ENCODE measurements at places on chromosomes 16 and 17.

- no peak for DNase-seq
Measured at GRCh38 chr16:86355951-86356350, 154.4 kb upstream of the FOXF1 start.

DNA sequence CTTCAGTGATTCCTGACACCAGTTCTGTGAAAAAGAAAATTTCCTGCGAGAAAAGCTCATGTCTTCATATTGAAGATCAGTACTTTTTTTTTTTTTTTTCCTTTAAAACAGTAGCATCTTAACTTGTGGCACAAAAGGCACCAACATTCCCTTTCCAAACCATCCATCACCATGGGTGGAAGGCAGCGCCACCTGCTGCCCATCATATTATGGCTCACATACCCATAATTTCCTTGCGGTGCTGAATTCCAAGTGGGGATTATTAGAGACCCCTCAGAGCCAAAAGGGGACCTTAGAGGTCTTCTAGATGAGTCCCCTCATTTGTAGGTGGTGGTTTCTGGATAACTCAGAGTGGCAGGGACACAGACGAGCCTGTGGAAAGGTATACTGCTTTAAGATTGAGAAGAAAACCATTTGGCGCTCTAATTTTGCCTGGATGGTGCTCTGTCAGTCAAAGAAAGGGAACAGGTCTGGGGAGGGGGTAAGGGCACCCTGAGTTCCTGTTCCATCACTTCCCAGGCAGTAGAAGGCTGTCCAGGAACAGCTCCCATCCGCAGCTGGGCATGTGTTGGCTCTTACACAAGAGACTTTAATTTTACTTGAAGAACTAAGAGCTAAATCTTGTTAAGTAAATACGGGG, 7.9 kb upstream of the SOST start:
- DNase-seq = peak; percentile 62

GRCh38 chr17:5678171-5678570, 93.9 kb upstream of the NLRP1 start:
- DNase-seq = no peak

GRCh38 chr17:71467719-71468118, 653.1 kb upstream of the SOX9 start:
- DNase-seq = no peak

DNA sequence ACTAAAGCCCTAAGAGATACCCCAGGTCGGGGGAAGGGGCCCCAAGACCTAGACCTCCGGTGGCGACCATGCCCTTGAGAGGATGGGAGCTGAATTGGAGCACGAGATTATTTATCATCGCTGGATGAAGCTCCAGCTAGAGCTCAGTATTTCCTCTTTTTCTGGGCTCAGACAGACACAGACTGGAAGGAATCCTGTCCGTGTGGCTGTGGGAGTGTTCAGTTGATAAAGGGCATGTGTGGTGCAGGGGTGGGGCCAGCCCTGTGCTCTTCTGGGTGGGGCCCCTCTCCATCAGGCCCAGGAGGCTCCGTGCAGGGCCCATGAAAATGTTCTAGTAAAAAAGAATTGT, 6.3 kb upstream of the CBX4 start:
- peak; percentile 26 for DNase-seq

DNA sequence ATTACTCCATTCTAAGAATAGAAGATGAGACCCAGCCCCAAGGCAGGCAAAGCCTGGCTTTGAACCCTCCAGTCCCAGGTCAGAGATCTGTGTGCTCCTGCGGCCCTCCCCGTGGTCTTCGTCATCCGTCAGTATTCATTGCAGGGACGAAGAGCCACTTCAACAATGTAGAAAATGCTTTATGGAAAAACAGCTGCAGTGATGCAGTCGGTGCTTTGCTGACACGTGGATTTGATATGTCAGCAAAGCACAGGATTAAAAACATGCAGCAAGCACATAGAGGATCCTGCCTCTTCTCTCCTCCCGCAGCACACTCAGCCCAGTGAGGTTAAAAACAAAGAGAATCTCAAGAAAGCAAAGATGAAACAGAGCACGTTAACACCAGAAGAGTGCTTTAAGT, 117.1 kb upstream of the AXIN2 start:
- peak; percentile 62 for DNase-seq

GRCh38 chr16:65684230-65684629, 562.4 kb upstream of the CDH11 start:
- DNase-seq = no peak

DNA sequence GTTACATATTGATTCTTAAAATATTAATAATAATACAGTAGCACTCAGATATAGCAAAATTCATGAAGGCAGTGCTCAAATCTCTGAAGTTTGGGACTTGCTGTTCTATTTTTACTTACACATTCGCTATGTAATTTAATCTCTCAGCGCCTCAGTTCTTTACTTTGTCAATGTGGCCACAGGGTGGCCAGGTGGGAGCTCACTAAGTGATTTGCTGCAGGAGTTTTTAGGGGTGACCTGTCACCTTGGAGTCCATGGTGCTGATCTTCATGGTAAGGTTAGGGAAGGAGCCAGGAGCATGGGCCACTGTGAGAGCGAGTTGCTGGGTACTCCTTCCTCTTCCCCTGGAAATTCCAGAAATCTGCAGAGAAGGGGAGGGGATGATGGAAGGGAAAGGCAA, 28.1 kb downstream of the VWA3A start:
- DNase-seq = no peak

- DNase-seq = peak; percentile 74
Measured at GRCh38 chr16:57479205-57479975, 6.9 kb downstream of the DOK4 start.

DNA sequence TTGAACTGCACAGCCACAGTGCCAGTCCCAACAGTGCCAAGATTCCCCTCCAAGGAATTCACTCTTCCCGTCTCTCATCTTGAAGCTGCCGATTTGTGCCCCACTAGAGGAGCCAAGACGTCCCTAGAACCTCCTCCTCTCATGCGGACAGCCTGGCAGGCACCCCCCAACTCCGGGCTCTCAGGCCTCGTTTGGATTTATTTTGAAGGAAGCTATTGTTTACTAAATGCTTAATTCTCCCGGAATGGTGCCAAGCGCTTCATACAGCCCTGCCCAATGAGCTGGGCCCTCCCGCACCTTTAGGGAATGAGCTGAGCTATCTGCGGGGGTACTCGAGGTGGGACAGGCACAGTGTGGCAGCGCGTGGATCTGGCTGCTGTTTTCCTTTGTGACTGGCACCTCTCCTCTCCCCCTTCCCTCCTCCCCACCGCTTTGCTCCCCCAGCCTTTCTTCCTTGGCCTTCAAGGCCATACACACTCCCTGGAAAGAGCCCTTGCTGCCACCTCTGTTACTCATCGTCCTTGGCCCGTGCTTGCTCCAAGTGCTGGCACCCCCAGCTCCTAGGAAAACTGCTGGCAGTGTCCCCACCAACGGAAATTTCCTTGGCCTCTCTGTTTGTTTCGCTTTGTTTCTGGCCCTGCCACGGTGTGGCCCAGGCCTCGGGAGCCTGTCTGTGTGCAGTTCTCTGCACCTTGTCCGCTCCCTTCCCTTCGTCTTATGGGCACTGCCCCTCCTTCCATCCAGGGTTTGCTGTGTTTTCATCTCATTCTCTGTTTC, 49.9 kb upstream of the CDR2 start:
- DNase-seq = peak; percentile 39

DNA sequence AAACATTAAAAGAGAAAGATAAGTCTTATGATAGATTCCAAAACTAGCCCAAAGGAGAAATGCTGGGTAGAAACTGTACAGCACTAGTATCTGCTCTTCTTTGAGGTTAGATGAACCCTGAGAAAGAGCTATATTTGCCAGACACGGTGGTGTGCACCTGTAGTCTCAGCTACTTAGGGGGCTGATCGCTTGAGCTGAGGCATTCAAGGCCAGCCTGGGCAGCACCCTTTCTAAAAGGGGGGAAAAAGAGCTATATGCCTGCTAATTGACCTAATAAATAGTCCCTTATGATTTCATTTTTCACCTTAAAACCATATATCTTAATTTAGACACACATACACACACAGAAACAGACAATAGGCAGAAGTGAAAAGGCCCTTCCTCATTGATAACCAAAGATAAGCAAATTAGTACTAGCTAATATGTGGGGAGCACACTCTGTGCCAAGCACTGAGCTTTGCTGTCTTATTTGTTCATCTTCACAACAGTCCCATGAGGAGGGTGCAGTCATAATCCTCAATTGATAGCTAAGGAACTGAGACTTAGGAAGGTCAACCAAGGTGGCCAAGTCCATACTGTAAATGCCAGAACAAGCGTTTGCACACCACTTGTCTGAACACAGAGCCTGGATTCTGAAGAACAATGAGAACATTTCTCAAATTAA, 56.6 kb upstream of the NLK start:
- no peak for DNase-seq

- DNase-seq = no peak
Measured at GRCh38 chr17:83013779-83014117, 65.7 kb upstream of the METRNL start.

GRCh38 chr16:85464383-85465305, 148.5 kb upstream of the GSE1 start:
- DNase-seq = no peak

DNA sequence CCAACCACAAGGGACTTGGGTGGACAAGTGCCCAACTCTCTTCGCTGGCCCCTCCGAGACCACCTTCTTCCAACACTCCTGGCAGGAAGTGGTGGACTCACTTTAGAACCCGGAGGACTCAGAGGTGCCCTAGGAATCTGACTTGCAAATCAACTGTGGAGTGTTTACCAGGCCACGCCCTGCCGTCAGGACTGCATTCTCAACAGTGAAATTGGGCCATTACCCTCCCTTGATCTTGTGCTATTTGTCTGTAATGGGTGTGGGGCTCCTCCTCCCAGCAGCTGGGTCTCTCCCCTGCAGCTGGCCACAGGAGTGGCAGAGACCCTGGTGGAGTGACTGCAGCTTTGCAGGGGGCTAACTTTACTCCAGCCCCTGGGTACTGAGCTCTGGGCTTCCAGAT, 212.2 kb upstream of the RPL38 start:
- DNase-seq = no peak

GRCh38 chr16:66568355-66568754, 2.1 kb downstream of the CMTM1 start:
- DNase-seq = peak; percentile 35

- no peak for DNase-seq
Measured at GRCh38 chr16:48629531-48629930, 19.6 kb upstream of the N4BP1 start.

GRCh38 chr17:58786586-58787295, 31.1 kb downstream of the PPM1E start:
- peak; percentile 89 for DNase-seq

GRCh38 chr17:28120766-28121165, 78.3 kb downstream of the NLK start:
- DNase-seq = no peak

DNA sequence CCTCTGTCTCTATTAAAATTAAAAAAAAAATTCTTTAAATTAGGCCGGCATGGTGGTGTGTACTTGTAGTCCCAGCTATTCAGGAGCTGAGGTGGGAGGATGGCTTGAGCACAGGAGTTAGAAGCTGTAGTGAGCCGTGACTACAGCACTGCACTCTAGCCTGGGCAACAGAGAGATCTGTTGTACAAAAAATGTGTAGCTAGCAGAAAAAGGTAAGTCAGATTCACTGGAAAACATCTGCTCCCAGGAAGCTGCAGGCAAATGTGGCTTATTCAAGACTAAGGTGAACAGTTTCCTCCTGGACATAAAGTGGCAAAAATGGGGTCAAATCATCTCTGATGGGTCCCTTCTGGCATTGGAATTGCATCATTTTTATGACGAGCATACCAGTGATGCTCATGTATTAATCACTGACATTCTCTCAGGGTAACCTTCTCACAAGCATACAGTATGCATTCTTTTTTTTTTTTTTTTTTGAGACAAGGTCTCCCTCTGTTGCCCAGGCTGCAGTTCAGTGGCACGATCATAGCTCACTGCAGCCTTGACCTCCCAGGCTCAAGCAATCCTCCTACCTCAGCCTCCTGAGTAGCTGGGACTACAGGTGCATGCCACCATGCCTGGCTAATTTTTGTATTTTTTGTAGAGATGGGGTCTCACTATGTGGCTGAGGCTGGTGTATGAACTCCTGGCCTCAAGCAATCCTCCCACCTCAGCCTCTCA, 48.7 kb downstream of the CPPED1 start:
- peak; percentile 31 for DNase-seq

DNA sequence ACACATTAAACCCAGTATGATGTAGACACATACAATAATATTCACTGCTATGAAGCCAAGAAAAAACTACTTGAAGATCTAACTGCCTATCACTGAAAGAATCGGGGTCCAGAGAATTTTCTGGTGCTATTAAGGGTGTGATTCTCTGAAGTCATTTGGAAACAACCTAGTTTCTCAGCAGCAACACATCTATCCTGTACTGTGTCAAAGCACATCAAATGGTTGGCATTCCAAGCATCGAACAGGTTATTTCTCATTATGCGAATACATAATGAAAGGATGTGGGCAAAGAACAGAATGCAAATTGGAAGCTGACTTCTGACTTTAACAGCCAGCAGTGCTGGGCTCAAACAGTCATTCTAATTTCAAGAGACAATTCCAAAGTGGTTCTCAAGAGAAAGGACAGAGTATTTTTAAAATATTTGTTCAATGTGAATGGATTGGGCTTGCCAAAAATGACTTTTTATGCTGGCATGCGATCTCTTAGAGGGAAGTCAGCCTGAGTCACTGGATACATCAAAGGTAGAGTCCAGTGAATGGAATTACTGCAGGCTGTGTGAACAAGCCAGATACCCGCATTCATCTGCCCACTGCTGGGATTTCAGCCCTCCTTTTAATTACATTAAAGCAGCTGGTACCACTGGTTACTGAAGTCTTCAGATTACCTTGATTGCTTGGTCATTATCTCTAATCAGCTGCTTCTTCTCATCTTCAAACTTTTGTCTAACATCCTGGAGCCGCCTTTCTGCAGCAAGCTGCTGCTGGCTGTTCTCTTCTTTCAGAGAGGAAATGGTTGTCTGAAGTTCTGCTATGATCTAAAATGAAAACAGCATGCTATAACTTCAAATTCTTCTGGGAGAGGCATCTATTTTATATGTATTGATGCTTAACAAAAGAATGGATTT, 181.2 kb upstream of the AXIN2 start:
- DNase-seq = peak; percentile 90

- DNase-seq = no peak
Measured at GRCh38 chr16:276426-277077, 808 bp upstream of the RGS11 start.
